ENCODE measurements at places on chromosomes 16 and 17.
A peak's percentile ranks its signal among the peaks of the same experiment; 100 is the strongest.

- DNase-seq: peak; percentile 88
These were observed 3.5 kb downstream of the WDR81 start for GRCh38 chr17:1727876-1728630.

DNA sequence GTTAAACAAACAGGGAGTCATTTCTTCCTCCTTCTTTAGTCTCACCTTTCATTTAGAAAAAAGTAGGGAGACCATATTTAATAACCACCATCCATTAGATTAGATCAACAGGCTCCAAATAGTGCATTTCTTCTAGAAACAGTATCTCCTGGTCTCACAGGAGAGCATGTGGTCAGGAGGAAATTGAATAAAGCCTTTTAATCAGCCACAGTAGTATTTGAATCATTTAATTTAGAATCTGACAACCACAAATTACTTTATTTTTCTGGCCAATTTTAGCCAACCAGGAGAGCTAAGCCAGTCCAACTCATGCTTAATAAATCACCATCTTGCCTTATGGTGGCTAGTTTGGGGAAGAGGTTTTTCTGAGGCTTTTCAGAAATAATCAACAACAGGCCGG lies 26.3 kb upstream of the ZFP90 start:
- no peak for DNase-seq

DNA sequence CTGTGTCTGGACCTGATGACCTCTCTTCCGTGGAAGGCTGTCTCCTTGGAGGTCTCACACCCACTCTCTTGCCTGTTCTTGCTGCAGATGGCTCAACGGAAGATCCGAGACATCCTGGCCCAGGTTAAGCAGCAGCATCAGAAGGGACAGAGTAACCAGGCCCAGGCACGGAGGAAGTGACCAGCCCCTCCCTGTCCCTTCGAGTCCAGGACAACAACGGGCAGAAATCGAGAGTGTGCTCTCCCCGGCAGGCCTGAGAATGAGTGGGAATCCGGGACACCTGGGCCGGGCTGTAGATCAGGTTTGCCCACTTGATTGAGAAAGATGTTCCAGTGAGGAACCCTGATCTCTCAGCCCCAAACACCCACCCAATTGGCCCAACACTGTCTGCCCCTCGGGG lies 52.1 kb downstream of the IGF2BP1 start:
- DNase-seq: no peak

GRCh38 chr17:47253541-47254402 lies at the start of gene ITGB3:
Gene ITGB3, plus strand, starts transcription at chr17:47253827. Its CDS starts 35 bp downstream, at chr17:47253862.
- DNase-seq: no peak

GRCh38 chr16:14672403-14672971 lies 21.6 kb downstream of the PLA2G10 start:
- DNase-seq: no peak

GRCh38 chr17:72354071-72354470 lies 233.3 kb downstream of the SOX9 start:
- no peak for DNase-seq

DNA sequence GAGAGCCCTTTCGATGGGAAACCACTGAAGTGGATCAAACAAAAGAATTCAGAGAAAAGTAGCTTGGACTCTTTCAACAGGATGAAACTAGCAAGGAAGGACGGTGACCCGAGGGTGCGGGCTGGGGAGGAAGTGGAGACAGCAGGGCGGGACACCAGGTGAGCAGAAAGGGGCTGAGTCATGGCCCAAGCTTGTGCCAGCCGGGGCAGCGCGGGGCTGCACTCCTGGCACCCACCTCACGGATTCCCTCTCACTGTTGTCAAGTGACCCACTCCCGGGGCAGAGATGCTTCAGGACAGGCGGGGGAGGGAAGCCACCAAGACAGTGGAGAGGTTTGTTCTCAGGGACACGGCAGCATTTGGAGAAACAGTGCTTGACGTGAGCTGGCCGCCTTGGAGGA lies 10.7 kb upstream of the RNF222 start:
- DNase-seq: no peak

GRCh38 chr17:9028988-9029570 lies 7.8 kb downstream of the NTN1 start:
- no peak for DNase-seq

DNA sequence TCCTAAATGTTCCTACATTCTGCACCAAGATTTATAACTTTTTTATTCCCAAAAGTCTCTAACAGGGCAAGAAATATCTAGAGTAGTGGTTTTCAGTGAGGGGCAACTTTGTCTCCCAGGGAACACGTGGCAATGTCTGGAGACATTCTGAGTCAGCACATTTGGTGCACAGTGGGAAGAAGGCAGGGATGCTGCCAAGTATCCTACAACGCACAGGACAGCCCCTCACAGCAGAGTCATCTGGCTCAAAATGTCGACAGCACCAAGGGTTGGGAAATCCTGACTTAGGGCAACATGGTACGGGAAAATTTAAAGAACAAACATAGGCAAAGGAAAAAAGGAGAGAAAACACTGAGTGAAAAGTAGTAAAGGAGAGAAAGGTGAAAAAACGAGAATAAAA lies 61.8 kb downstream of the SMG6 start:
- DNase-seq: no peak

DNA sequence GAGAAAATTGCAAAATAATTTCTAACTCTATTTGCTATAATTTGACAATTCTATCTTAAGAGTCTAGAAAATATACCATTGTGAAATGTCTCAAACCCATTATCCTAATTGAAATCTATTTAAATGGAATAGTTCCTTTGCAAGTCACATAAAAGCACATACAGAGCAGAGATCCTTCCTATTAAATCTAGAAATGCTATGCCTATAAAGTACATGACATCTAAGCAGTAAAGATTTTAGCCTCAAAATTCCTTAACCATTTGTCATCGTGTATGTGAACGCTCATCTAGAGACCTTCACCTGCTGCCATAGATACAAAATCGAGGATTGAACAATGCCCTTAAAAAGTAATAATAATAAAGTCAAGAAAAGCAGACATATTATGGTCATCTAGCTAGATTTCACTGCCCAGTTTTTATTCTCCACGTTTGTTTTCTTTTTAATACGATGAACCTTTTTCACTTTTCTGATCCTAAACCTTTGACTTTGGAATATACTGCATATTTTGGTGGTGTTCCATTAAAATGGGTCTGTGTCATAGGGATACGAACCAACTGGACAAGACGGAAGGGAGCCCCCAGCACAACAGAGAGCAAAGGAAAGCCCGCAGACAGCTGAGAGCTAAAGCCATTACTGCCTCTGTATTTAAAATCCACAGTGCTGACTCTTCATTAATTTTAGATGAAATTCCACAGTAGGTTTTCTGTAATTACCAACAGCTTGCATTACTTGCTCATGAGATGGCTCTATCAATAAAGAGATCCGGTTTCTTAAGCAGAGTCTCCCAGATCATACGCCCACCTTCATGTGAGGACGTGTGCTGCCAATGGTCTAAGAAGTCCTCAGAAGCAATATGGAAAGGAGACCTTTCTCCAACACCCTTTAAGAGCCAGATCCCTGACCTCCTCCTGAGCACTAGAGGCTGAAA lies 17.6 kb downstream of the TEX2 start:
- DNase-seq: no peak

DNA sequence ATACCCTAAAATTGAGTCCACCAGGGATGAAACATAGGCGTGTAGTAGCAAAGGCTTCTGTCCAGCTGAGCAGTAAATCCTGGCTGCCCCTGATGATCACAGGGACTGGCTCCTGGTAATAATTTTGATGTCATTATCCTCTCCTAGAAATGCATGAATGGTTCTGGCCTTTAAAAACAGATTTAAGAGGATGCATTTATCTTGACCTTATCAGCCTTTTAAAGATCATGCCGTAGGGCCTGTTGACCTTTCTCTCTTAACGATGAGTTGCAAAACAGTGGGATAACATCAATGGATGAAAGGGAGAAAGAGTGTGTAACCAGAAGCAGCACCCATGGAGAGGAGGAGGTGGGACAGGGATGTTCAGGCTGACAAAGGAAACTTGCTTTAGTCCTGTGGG lies 128.5 kb downstream of the CA10 start:
- DNase-seq: no peak

- no peak for DNase-seq
These were observed 1.6 kb upstream of the KRT34 start for GRCh38 chr17:41383690-41384089.

DNA sequence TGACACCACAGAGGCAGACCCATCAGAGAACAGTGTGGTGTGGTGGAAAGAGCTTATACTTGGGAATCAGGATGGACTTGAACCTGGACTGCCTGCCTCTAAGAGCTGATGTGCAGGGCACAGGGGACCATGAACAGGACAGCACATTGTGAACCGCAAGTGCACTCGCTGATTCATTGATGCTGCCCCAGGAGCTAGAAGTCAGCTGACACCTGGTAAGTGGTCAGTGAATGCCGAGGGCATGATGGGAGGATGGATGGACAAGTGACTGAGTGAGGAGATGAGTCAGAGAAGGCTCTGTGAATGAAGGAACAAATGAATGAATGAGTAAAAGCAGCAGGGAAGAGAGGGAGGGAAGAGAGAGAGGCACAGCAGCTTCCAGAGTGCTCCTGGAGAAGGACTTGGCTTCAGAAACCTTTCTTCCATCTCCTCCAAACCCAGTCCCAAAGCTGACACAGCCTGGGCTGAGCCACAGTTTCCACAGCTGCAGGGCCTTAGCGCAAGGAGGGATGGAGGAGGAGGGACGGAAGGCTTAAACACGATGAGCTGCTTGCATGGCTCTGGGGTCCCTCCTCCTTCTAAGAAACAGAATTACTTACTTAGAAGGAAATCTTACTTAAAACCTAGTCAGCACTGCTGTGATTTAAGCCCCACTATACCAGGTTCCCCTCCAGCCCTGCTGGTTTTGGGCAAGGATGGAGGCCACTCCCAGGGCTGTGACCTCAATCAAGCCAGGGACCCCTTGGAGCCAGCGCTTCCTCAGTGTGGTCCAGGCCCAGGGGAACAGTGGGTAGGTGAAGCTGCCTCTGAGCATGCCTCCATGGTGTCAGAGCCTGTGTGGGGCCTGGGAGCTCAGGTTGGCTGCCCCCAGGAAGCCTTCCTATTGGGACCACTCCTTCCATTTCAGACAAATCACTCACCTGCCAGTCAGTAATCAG lies 184.6 kb downstream of the TMEM132E start:
- no peak for DNase-seq

- DNase-seq: no peak
These were observed 13.1 kb downstream of the LYRM9 start for GRCh38 chr17:27879987-27880608.

All from vagina (tissue), 2 donors.